ENCODE measurements at places on chromosomes 7 and 10. TPM values are rescaled to one million over a fixed set of nuclear protein-coding genes. Genes with fewer than 3 reads are reported as not detected.

The ASB15 gene
- total RNA-seq: not detected

DNA sequence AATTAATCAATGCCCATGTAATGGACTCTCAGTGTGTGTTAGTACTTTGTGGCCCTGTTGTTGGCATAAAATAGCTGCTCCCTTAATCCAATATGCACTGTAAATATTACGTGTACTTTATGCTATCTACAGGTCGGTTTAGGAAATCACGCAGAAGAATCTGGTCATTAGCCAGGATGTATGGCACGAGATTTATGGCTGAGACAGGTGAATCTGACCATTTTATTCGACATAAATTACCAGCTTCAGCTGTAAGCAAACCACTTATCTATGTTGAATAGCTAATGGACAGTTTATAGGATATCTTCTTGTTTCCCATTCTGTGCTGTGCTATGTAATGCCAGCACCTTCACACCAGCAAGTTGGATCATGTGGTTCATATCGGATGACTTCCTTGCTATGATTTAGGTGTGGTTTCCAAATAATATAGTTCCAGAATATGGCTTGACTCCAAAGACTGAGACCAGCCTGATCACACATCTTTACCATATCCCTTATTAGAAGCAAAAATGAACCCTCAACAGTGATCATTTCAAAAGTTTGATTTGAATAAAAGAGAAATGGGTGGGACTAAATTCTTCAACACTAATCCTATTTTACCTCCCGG is 301.4 kb downstream of the AHR start:
- no peaks in the 10 kb centered on the region for H3K36me3 ChIP-seq
- no peak overlapping the region for H3K27ac ChIP-seq
- no peak for DNase-seq
- H3K27me3 ChIP-seq: no peaks in the 10 kb centered on the region

The FBXL13 gene
- total RNA-seq: 0.66 TPM

GRCh38 chr10:30747633-30748032 is 118.1 kb upstream of the LYZL2 start:
- DNase-seq: peak; percentile 79
- H3K4me3 ChIP-seq: no peak overlapping the region
- H3K27me3 ChIP-seq: no peaks in the 10 kb centered on the region
- no peaks in the 10 kb centered on the region for H3K36me3 ChIP-seq
- H3K4me1 ChIP-seq: peaks cover 5% of the 10 kb centered on the region

- DNase-seq: no peak
- H3K4me1 ChIP-seq: no peaks in the 10 kb centered on the region
- H3K36me3 ChIP-seq: no peaks in the 10 kb centered on the region
- H3K27ac ChIP-seq: no peak overlapping the region
- no peaks in the 10 kb centered on the region for H3K27me3 ChIP-seq
- H3K4me3 ChIP-seq: no peak overlapping the region
Observed at GRCh38 chr10:6530211-6530840, 49.8 kb downstream of the PRKCQ start.

GRCh38 chr10:120802935-120803334 is 48.2 kb upstream of the WDR11 start:
- no peaks in the 10 kb centered on the region for H3K36me3 ChIP-seq
- H3K27ac ChIP-seq: no peak overlapping the region
- H3K4me1 ChIP-seq: no peaks in the 10 kb centered on the region
- H3K27me3 ChIP-seq: no peaks in the 10 kb centered on the region

GRCh38 chr10:100683004-100683403 is 62.4 kb upstream of the PAX2 start:
- no peaks in the 10 kb centered on the region for H3K36me3 ChIP-seq
- peaks cover 26% of the 10 kb centered on the region for H3K27me3 ChIP-seq
